ENCODE measurements at places on chromosomes 2 and 18.

GRCh38 chr18:31192086-31192776 is 29.6 kb upstream of the DSC1 start:
- DNase-seq = no peak

DNA sequence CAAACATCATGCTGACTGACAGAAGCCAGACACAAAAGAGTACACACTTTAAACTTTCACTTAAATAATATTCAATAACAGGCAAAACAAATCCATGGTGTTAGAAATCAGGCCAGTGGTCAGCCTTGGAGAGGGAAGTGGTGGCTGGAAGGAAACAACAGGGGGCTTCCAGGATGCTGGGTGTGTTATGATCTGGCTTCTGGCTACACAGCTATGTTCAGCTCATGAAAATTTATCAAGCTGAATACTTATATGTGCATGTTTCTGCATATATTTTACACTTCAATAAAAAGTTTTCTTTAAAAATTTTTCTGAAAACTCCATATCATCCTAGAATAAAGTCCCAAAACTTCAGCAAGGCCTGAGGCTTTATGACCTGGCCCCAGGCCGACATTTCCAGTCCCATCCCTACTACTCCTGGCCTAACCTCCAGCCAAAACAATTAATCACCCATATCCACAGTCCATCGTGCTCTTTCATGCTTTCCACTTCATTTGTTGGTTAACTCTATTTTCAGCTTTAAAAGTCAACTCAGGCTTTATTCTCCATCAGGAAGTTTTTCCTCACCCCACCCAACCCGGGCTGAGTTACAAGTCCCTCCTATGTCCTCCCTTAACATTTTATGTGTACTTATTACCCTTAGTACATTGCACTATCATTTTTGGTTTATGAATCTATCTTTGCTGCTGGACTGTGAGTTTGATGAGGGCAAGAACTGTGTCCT is 27.9 kb upstream of the SPTBN1 start:
- DNase-seq = no peak

- DNase-seq = no peak
Measured at GRCh38 chr2:42184346-42184745, 15.2 kb downstream of the EML4 start.

GRCh38 chr18:45197526-45197970 is 417.7 kb upstream of the SLC14A2 start:
- no peak for DNase-seq

- DNase-seq = no peak
Measured at GRCh38 chr2:237600205-237600846, 9.8 kb upstream of the RAB17 start.

GRCh38 chr18:10018289-10018688 is 104.5 kb downstream of the VAPA start:
- no peak for DNase-seq

- no peak for DNase-seq
Measured at GRCh38 chr2:241877989-241878970, 8.8 kb downstream of the RTP5 start.

- no peak for DNase-seq
Measured at GRCh38 chr2:238847419-238847801, 475 bp upstream of the TWIST2 start.

DNA sequence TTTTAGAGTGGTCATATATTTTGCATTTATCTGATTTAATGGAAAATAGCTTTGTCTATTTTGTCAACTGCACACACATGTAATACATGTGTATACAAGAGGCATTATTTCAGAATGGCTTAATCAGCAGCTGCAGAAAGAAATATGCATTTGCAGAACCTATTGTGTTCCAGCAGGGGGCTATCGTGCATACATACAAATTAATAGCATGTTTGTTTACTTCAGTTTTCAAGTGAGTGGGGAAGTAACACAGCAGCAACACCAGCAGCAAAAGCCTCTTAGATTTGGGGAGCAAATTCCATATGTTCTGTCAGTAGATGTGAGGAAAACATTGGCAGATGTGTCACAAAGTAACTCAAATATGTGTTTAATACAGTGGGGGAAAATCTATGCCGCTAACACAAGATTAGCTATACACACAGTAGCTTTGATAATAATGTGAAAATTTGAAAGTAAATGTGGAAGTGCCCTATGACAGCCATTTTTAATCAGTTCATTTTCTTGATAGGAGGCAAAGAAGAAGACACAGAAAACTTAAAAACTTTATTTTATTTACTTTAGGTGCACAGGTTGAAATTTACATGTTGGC is 218.1 kb downstream of the WDR7 start:
- DNase-seq = no peak

GRCh38 chr2:201847481-201847880 is 41.1 kb downstream of the CDK15 start:
- no peak for DNase-seq

GRCh38 chr2:66694087-66694860 is 259.3 kb downstream of the MEIS1 start:
- DNase-seq = no peak

GRCh38 chr2:59250307-59250677 is 1009.2 kb upstream of the FANCL start:
- no peak for DNase-seq

DNA sequence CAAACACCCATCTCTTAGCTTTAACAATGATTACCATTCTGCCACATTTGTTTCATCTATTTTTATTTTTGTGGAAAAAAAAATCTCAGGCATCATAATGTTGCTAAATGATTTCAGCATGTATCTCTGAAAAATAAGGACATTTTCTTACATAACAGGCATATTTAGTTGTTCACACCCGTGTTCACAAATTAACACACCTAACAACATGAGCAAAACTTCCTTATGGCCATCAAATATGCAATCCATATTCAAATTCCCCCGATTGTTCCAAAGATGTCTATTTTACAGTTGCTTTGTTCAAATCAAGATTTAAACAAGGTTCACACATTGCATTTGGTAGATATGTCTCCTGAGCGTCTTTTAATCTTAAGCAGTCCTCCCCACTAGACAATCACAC is 29.2 kb downstream of the TMEM177 start:
- no peak for DNase-seq

GRCh38 chr18:79260510-79260909 is 135.2 kb upstream of the NFATC1 start:
- no peak for DNase-seq

DNA sequence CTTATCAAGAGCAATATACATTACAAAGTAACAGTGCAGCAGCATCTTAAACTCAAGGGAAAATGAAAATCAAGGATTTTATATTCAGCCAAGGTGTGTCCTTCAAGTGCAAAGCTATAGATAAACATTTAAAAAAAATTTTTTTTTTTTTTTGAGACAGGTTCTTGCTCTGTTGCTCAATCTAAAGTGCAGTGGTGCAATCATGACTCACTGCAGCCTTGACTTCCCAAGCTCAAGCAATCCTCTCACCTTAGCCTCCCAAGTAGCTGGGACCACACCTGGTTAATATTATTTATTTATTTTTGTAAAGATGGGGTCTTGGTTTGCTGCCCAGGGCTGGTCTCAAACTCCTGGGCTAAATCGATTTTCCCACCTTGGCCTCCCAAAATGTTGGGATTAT is 9.0 kb downstream of the CDKL4 start:
- no peak for DNase-seq

GRCh38 chr2:189726271-189726670 is 36.3 kb downstream of the OSGEPL1 start:
- DNase-seq = no peak

GRCh38 chr2:68544811-68545210 is 77.4 kb downstream of the APLF start:
- DNase-seq = no peak

DNA sequence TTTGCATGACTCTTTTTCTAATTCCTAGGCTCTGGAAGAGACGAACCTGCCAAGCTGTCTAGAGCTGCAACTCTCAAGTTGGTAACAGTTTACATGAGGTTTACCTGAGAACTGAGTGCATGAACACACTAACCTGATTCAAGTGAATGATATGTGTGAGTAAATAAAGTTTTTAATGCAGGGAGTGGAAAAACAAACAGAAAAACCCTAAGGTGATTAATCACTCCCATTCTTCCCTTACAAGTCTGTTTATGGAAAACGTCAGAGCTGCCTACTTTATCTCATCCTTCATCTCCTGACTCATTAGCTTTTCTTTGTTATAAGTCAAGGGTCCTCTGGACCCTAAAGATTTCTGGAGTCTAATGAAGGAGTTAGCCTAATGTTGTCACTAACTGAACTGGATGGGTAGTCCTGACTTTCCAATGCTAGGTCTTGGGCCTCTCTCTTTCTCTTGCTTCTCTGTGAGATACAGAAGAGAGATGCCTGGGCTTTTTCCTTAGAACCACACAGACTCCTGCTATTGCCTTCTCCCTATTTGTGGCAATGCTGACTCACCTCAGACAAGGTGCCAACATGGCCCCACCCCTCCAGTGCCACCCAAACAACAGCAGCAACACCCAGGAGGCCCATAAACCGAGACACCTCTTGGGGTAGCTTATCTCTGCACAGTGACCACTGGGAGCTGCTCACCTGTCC is 952.4 kb downstream of the EPHA4 start:
- no peak for DNase-seq

DNA sequence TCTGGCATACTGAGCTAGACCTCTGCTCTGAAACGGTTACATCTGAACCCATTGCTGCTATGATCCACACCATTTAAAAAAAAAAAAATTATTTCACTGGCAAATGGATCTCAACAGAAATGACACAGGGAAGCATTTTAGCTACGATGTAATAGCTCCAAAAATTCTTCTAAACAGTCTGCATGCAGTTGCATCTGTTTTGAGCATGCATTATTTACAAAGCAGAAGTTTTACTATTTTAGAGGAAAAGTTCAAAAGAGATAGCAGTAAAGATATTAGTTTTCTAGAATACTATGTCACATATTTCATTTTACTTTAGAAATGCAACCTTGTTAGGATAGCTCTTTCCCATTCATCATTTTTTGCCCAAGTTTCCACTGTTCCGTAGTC is 265.7 kb downstream of the MEIS1 start:
- DNase-seq = no peak

DNA sequence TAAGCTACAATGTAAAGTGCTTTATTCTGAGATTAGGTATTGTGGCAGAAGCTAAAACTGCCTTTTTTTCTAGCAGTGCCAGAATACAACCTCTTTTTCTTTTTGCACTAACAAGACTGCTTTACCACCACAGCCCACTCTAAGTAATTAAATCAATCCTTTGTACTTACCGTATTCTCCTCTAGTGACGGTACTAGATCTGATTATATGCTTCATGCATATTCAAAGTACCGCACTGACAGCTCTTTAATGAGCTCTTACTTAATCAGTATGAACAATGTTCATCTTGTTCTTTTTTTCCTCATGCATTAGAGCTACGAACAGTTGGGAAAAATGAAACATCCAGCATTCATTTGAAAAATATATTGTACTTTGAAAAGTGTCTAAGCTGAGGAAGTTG is 16.1 kb upstream of the OTX1 start:
- DNase-seq = no peak

DNA sequence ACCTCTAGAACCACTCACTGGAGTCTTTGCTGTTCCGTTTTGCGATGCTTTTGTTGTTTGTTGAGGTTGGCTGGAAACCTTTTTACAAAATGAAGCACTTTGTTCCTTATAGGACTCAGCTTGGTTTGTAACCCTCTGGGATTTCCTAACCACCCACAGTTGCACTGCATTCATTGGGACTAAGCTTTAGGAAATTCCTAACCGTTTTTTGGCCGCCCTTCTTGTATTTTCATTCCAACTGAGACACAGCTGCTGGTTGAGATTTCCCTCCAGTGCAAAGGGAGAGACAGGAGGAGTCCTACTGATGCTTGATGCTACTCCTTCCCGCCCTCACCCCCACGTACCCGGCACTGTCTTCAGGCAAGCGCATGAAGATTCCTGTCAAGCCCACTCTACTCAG is 6.1 kb upstream of the DIPK1C start:
- no peak for DNase-seq

DNA sequence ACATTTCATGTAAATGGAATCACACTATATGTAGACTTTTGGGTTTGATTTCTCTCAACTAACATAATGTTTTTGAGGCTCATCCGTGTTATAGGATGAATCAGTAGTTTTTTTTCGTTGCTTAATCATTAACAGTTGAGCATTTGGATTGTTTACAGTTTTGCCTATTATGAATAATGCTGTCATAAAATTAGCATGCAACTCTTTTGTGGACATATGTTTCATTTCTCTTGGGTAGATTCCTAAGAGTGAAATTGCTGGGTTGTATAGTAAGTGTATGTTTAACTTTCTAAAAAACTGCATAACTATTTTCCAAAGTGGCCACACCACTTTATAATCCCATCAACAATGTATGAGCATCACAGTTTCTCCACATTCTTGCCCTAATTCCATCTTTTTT is 7.7 kb upstream of the RHBDD1 start:
- DNase-seq = no peak

- no peak for DNase-seq
Measured at GRCh38 chr18:63141778-63142176, 177.8 kb downstream of the BCL2 start.

- no peak for DNase-seq
Measured at GRCh38 chr18:1914489-1914888, 656.8 kb downstream of the METTL4 start.

DNA sequence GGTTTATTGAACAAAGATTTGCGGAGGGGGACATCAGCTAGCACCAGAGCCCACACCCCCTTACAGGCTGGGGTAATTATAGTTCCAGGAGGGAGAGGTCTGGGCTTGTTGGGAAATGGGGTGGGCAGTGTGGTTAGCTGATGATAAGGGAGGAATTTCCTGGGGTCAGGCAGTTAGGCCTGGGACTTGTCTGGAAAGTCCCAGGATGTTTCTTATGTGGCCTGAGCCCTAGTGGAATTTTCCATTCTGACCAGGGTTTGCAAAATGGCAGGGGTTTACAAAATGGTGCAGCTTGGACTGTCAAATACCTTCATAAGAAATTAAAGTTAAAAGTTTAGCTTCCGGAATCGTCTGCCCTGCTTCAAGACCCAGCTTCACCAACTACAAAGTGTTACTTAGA is 199.1 kb downstream of the FBXO15 start:
- no peak for DNase-seq

DNA sequence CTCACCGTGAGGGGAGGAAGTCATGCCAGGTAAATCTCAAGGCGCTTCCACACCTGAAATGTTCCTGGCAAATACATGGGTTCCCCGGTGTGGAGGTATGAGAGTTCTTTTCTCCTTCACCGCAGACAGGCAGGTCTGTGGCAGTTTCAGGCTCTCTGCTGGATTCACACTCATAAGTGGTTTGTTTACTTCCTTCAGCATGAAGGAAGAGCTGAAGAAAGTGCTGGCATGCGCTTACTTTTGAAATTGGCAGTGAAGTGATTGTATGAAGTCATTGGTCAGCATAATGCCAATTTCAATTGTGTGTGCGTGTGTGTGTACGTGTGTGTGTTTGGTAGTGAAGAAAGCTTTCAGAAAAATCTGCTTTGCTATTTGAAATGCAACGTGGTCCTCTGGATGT is 43.4 kb downstream of the RNF144A start:
- DNase-seq = no peak

DNA sequence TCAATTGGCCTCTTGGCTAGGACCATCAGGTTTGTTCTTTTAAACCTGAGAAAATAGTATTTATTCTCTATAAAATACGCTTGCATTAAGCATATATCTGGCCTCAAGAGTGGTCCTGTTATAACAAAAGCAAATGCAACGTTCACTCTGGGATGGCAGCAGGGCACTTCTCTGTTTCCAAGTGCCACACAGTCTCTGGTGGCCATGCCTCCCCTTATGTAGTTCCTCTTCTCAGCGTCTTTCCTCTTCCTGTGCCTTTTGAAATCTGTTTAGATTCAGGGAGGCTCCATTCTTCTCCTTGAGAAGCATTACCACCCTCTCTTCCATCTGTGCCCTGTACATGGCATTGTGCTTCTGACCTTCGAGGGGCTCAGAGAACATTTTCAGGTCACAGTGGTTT is 51.9 kb downstream of the TSHZ1 start:
- DNase-seq = no peak

- peak; percentile 45 for DNase-seq
Measured at GRCh38 chr2:65300761-65301711, 73.4 kb downstream of the ACTR2 start.

All from activated CD8-positive, alpha-beta memory T cell treated with anti-CD3 and anti-CD28 coated beads for 1 hour (primary cell).